Omental fat pad (tissue), 4 donors: ENCODE measurements at places on chromosomes 4 and X. TPM values are rescaled to one million over a fixed set of nuclear protein-coding genes. Genes with fewer than 3 reads are reported as not detected.

Gene TMEM271
- not detected for total RNA-seq

Gene TCEAL6
- total RNA-seq: not detected

Gene NUDT11
- 2.6 TPM for total RNA-seq

Gene C4orf50
- total RNA-seq: under 0.01 TPM

Gene HTN3
- not detected for total RNA-seq

Gene NUP54
- total RNA-seq: 42.0 TPM

Gene RBMX
- 207 TPM for total RNA-seq

Gene NOX1
- 0.25 TPM for total RNA-seq

Gene CLIC2
- 17.3 TPM for total RNA-seq

Gene PLS3
- 96.5 TPM for total RNA-seq

Gene LIMCH1
- total RNA-seq: 51.2 TPM

Gene CXorf51A
- total RNA-seq: not detected

Gene CABS1
- not detected for total RNA-seq

Gene DGAT2L6
- total RNA-seq: not detected

Gene CPZ
- 0.32 TPM for total RNA-seq

Gene PAGE2B
- not detected for total RNA-seq

Gene DCAF4L1
- total RNA-seq: 0.36 TPM

Gene MAP3K15
- total RNA-seq: 0.25 TPM

Gene UGT2B17
- not detected for total RNA-seq

Gene SLC16A2
- 15.8 TPM for total RNA-seq

Gene AREG
- total RNA-seq: 41.2 TPM

Gene CYTL1
- total RNA-seq: 1.1 TPM

Gene MPP1
- total RNA-seq: 162 TPM

Gene HERC6
- total RNA-seq: 3.1 TPM

Gene ADGRG2
- 8.8 TPM for total RNA-seq
